Central memory CD4-positive, alpha-beta T cell (primary cell): ENCODE measurements at places on chromosomes 1 and 21.

GRCh38 chr1:228031276-228031995, 24.6 kb downstream of the WNT3A start:
- DNase-seq = no peak

GRCh38 chr1:171222936-171223335, 25.4 kb upstream of the FMO1 start:
- DNase-seq = no peak

DNA sequence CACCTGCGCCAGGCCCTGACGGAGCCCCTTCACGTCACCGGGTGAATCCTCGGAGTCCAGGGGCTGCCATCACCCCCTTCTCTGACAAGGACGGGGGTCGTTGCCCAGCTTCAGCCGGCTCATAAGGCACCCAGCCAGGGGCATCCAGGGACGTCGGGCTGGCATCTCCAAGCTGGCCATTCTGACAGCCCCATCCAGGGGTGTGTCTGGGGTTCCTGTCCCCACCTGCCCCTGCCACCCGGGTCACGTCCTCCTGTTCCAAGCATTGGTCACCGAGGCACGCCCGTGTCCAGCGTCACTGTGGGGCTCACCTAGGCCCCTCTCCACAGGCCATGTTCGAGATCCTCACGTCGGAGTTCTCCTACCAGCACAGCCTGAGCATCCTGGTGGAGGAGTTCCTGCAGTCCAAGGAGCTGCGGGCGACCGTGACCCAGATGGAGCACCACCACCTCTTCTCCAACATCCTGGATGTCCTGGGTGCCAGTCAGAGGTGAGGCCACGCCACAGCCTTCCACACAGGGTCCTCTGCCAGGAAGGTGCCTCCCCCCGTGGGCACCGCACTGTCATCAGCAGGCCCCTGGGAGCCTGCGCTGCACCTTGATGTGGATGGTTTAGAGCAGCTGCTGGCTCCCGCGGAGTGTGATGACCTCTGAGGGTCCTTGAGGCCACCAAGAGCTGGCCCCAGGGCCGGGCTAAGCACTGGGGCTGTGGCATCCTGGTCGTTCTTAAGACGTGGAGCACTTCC, 14.8 kb downstream of the ARHGEF16 start:
- DNase-seq = no peak

GRCh38 chr1:233319272-233319671, 8.3 kb upstream of the MAP3K21 start:
- no peak for DNase-seq

DNA sequence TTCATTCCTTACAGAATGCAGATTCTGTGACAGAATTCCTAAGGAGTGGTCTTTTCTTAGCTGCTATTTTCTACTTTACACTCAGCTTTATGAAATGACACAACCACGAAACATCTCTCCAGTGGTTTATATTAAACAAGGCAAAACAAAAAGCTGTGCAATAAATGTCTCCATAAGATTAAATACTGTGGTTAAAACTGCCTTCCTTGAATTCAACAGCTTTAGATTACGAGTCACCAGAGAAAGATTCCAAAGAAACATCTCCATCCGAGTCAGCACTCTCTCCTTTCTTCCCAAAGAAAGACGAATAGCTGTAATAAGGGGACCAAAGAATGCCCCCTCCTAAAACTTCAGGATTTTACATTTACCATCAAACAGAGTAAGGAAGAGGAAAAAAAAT, 4.6 kb upstream of the C1orf87 start:
- DNase-seq = no peak

DNA sequence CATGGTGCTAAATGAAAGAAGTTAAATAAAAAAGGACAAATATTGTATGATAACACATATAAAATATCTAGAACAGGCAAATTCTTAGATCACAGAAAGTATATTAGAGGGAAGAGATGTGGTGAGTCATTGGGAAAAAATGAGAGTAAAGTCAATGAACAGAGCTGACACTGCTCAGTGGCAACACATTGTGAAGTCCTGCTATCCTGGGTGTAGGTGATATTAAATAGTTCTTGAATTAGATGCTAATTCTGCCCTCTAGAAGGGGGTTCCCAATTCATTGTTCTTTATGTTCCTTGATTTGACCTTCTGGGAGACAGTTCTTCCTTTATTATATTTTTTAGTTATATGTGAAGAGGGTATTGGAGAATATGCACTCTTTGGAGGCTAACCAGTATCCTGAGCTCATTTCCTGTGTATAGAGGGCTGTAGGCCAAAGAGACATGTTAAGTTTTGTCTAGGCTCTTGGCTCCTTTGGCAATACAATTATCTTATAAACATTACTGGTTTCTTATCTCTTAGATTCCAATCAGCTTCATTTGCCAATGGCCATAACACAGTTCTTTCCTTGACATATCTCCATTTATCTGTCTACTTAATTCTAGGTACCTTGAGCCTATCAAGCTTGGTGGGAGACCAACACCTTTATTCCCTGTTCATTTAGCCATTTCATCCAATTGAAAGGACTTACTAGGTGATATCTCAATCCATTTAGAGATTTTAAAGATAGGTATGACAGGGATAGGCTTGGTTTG, 6.6 kb upstream of the SLC35A3 start:
- DNase-seq = no peak

GRCh38 chr21:18334066-18334465, 69.5 kb downstream of the TMPRSS15 start:
- DNase-seq = no peak

GRCh38 chr1:177171536-177172123, 872 bp downstream of the BRINP2 start:
- no peak for DNase-seq

DNA sequence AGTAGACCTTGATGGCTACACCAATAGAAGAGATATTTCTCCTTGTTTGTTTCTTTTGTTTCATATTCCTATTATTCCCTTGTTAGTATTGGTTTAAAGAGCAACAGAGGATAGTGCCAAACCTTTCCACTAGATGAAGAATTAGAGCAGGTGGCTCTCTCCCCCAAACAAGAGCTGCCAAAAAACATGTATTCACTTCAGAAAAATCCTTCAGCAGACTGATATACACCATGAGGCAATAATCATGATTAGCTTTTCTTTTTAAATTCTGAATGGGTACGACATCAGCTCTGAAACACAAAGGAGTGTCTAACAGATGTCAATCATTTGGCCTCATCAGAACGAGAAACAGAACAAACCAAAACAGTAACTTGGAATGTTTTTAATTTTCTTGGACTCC, 67.3 kb upstream of the MAP10 start:
- no peak for DNase-seq

DNA sequence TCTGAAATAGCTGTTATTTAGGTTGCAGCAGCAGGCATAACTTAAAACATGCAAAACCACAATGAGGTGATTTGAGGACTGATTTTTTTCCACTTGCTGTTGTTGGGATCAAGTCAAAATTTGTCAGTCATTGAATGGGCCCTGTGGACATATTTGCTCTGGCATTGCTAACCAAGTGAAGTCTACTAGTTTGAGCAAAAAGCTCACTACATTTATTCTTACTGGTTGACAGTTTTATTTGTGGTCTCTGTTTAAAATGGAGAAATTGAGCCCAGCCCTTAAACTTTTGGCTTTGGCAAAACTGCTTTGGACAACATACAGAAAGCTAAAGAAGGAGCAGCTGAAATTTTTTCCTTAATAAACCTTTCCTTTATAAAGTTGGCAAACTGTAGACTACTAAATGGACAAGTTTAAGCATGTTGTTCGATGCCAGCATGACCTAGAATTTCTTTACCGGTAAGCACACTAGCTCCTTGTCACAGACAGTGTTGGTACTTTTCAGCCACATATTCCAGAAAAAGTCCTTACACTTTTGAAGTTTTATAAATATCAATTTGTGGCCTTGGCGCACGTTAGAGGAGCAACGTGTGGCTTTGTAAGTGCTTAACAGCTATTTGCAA, 234.6 kb downstream of the USP25 start:
- no peak for DNase-seq

GRCh38 chr1:43272161-43272560, 2.4 kb downstream of the TMEM125 start:
- DNase-seq = no peak

DNA sequence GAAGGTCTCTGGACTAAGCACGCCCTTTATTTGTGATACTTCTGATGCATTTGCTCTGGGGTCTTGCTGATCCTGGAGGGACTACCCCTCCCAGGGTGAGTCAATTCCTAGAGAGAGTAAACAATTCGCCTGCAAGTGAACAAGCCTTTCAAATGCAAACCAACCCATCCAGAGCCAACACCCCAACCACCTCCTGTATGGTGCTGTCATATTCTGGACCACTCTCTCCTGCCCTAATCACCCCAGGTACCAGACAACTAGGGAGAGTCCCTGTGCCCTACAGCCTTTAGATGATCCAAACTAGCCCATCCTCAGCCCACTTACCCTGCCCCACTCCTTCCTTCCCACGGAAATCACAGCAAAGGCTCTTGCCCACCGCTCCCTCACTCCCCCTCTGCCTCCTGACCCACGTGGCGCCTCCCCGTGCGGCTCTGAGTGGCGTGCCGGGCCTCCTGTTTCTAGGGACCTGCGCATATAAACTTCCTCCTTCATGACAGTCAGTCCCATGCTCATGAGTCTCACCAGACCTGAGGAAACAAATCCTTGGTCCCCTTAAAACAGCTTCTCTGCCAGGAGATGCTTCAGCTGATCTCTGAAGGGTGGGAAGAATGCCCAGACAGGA, 37.2 kb downstream of the ACTA1 start:
- DNase-seq = no peak

GRCh38 chr1:12438349-12438924, 179.6 kb downstream of the DHRS3 start:
- DNase-seq = peak; percentile 62

DNA sequence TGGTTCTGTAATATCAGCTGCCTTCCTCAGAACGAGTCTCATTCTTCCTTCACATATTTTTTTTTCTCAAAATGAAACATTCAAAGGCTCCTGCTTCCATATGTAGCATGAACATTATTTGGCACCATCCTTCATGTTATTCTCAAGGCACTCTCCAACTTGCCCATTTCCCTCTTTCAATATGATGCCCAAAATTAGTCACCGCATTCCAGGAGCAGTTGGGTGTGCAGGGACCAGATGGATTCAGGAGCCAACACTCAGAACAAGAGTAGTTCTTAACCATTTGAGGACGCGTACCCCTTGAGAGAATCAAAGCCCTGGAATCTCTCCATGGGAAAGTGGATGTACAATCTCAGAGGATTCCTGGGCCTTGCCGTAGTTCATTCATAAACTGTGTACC, 50.3 kb downstream of the KCNK1 start:
- DNase-seq = no peak

DNA sequence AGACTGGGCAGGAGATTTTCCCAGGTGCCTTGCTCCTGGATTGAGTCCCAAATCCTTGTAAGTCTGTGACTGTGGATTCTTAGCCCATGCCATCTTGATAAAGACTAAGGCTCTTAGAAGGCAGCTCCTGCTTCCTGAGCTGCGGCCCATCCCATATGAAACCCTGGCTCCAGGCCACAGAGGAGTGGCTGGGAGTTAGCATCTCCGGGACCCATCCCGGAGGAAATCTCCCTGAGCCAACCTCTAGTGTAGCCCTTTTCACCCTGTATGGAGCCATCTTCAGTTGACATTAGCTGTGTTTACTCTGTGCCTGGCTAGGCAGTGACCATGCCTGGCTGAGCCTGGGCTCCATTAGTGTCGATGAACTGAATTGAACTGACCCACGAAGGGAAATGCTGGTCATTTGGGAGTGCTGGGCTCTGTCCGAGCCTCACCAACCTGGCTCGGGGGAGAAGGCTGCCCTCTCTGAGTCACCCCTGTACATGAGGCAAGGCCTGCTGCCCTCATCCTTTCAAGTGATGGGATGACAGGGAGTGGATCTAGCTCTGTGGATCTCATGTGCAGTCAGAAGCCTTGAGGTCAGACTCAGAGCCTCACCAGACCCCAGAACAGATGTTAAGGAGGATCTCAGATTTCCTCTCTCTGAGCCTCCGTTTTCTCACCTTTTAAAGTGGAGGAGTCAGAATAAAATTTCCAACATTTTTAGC, 37.5 kb downstream of the LGR6 start:
- no peak for DNase-seq

DNA sequence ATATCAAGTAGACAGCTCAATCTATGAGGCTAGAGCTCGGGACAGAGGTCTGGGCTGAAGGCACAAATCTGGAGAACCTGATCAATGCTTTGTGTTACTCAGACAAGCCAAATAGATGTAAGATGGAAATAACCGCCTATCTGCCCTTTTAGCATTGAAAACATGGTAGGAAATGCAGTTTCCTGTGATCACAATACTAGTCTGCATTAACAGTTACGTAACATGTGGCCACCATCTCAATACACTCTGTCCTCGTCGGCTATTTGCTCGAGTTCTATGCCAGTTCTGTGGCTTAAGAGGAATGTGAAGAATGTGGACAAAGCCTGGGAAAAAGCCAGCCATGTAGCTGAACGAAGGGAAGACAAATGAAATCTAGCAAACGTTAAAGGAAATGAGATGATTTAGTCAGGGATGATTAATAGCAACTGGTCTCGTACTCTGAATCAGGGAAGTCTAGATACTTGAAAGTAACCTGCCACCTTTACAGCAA, 73.3 kb downstream of the HSF2BP start:
- DNase-seq = no peak

DNA sequence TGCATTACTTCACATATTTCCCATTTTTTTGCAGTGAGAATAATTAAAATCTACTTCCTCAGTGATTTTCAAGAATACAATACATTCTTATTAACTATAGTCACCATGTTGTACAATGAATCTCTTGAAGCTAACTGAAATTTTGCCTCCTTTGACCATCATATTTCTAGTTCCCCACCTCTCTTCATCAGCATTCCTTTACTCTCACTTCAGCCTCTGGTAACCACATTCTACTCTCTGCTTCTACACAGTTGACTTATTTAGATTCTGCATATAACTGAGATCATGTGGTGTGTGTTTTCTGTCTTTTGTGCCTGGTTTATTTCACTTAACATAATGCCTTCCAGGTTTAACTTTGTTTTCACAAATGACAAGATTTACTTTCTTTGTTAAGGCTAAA, 304.4 kb upstream of the LYPLAL1 start:
- no peak for DNase-seq

GRCh38 chr1:3127738-3128137, 58.7 kb downstream of the PRDM16 start:
- no peak for DNase-seq

DNA sequence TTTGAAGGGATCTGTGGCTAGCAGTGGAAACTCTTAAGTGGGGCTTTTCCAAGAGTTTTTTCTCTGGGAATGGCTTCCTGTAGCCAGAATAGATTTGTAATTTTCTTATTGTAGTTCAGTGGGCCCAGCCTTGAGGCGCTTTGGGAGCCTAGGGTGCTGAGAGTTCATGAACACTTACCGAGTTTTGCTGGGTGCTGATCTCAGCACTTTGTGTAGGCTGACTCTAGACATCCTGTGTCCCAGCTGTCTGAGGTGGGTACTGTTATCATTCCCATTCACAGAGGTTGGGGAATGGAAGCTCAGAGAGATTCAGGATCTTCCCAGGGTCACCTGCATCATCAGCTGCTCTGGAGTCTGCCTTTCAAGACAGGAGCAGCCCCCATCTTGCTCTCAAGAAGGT, 7.0 kb downstream of the PPFIA4 start:
- DNase-seq = no peak

DNA sequence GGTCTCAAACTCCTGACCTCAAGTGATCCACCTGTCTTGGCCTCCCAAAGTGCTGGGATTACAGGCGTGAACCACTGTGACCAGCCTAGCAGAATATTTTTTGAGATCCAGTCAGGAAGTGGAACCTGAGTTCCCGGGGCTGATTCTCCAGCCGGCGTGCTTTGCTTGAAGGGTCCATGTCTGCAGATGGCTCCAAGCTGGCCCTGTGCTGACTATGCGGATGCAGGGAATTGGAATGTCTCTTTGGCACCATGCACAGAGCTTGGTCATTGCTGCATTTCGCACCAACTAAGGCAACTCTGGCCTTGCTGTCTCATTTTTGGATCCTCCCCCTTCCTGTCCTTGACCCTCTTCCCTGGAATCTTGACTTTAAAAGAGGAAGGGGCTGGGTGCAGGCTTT, 28.1 kb downstream of the ARHGEF10L start:
- no peak for DNase-seq
